Activated CD4-positive, alpha-beta T cell treated with anti-CD3 and anti-CD28 coated beads for 36 hours (primary cell): ENCODE measurements at places on chromosomes 6 and 20. TPM values are rescaled to one million over a fixed set of nuclear protein-coding genes. Genes with fewer than 3 reads are reported as not detected.

STMND1 gene
- not detected for total RNA-seq

SLPI gene
- total RNA-seq: not detected

ZNF391 gene
- 6.2 TPM for total RNA-seq

ELOVL5 gene
- 98.1 TPM for total RNA-seq

SSR1 gene
- total RNA-seq: 165 TPM

DNMT3B gene
- 1.6 TPM for total RNA-seq

SYNJ2 gene
- 28.6 TPM for total RNA-seq

KCNK16 gene
- not detected for total RNA-seq

MMP24OS gene
- 56.8 TPM for total RNA-seq

SLCO4A1 gene
- 40.5 TPM for total RNA-seq

BTBD3 gene
- total RNA-seq: 11.6 TPM

TMEM217 gene
- total RNA-seq: 2.5 TPM

PPP1R3D gene
- 4.4 TPM for total RNA-seq

PROKR2 gene
- total RNA-seq: not detected

SLC17A9 gene
- 16.5 TPM for total RNA-seq

DEFB124 gene
- total RNA-seq: not detected

PTPRK gene
- 4.1 TPM for total RNA-seq

GATA5 gene
- not detected for total RNA-seq

KIAA0408 gene
- 2.6 TPM for total RNA-seq

WFDC2 gene
- total RNA-seq: 0.66 TPM

FUT9 gene
- total RNA-seq: not detected

BPIFB3 gene
- not detected for total RNA-seq

FOXQ1 gene
- total RNA-seq: not detected

NFATC2 gene
- 38.5 TPM for total RNA-seq

CTSA gene
- total RNA-seq: 36.4 TPM

PDYN gene
- not detected for total RNA-seq

WFDC10B gene
- not detected for total RNA-seq

TRIM15 gene
- 0.18 TPM for total RNA-seq

AIF1 gene
- 89.2 TPM for total RNA-seq

GPR6 gene
- total RNA-seq: not detected

SNAP25 gene
- total RNA-seq: 0.27 TPM

UBD gene
- 0.32 TPM for total RNA-seq

FAM50B gene
- 8.8 TPM for total RNA-seq

TTK gene
- 47.2 TPM for total RNA-seq

GSTA5 gene
- not detected for total RNA-seq

RNASET2 gene
- total RNA-seq: 68.7 TPM

ESF1 gene
- 23.1 TPM for total RNA-seq

CLVS2 gene
- not detected for total RNA-seq

AKAP12 gene
- 4.1 TPM for total RNA-seq

XKR7 gene
- not detected for total RNA-seq

DLL1 gene
- total RNA-seq: 0.54 TPM

CDH4 gene
- total RNA-seq: not detected

MRAP2 gene
- not detected for total RNA-seq

PTK6 gene
- 0.48 TPM for total RNA-seq

TAGAP gene
- total RNA-seq: 51.0 TPM

TTLL9 gene
- total RNA-seq: not detected

NKAIN2 gene
- not detected for total RNA-seq

BRD2 gene
- 230 TPM for total RNA-seq

HNF4A gene
- total RNA-seq: not detected

GPX5 gene
- not detected for total RNA-seq

OR2B6 gene
- total RNA-seq: not detected

HLA-DPA1 gene
- 11.5 TPM for total RNA-seq

CTCFL gene
- not detected for total RNA-seq

ID4 gene
- not detected for total RNA-seq

SLC17A1 gene
- total RNA-seq: 0.09 TPM

IL20RA gene
- total RNA-seq: not detected

MCHR2 gene
- not detected for total RNA-seq

FLRT3 gene
- total RNA-seq: not detected
